ENCODE measurements at places on chromosomes 7 and 10.

- peak; percentile 29 for DNase-seq
Measured at GRCh38 chr10:103915796-103916195, 2.2 kb downstream of the STN1 start.

- peak; percentile 95 for DNase-seq
Measured at GRCh38 chr10:95260397-95260881, 30.4 kb downstream of the PDLIM1 start.

DNA sequence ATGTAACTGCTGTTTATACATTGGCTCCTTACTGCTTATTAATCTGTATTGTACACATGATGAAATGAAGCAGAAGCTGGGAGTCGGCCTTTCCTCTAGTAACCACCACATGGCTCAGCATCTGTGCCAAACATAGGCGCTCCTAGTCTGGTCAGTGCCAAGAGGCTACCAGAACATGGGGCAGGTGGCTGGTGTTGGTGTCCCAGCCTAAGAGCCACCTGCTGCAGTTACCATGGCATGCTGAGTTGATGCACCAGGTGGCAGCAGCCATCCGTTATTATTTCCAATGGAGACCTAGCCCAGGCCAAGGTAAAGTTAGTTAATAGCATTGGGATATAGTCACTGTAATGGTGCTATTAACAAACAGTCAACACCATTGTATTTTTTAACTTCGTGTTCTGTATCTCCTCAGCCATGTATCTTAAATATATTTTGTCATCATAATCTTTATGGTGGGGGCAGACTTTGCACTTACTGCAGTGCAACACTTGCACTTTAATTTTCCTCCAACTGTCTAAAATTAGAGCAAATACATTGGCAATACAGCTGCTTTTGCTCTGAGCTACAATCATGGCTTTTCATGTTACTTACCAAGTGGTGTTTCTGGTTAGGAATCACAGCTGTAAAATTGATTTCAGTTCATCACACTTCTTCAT is 33.1 kb downstream of the HBP1 start:
- DNase-seq = peak; percentile 22

DNA sequence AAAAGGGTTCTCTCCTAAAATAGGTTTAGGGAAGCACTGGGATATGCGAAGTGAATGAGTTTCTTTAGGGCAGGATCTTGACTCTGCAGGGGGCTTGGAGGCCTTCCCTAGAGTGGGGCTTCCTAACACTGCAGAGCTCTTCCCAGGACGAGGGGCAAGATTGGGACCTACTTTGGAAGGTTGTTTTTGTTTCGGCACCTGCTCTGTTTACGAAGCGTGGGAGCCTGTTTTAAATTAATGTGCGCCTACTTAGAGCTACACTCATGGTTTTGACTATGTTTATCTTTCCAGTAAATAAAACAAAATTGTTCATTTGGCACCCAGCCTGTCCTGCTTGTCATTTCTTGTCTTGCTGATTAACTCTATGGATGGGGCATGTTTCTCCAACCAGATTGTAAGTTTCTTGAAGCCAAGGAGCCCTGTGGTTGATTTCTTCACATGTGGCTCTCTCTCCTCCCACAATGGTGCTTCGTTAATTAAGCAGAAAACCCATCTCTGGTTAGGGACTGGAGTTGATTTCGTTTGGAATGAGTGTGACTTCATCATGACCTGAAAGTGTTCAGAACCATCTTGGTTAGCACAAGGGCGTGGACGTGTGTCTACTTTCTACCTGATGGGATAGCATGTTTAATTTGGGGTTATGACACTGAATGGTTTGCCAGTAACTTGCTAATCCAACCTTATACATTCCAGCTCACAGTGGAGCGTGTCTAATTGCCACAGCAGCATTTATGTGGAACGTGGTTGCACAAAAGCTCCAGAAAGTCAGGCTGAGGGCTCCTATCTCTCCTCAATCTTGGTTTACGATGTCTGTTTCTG is 98.1 kb downstream of the TCF7L2 start:
- no peak for DNase-seq

- peak; percentile 22 for DNase-seq
Measured at GRCh38 chr7:117946151-117946633, 73.0 kb upstream of the CTTNBP2 start.

GRCh38 chr7:108014215-108014614 is 11.3 kb upstream of the LAMB1 start:
- DNase-seq = peak; percentile 58

DNA sequence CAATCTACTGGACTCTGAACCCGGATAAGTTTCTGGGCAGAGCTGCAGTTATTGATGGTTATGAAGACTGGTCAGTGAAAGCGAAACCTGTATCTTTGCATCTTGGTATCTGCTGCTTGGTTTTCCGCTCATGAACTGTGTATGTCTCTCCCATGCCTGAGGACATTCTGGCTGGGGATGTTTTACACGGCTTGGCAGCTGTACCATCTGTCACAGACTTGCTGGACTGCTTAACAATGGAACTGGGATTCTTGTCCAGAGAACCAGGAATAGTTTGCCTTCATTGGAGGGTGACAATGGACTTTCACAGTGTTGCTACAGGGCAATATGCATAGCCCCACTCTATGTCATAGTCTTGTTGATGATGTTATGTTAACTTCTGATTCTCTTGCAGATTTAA is 119.9 kb upstream of the TMEM106B start:
- DNase-seq = no peak

GRCh38 chr10:34017281-34017680 is 682.8 kb upstream of the NRP1 start:
- no peak for DNase-seq

DNA sequence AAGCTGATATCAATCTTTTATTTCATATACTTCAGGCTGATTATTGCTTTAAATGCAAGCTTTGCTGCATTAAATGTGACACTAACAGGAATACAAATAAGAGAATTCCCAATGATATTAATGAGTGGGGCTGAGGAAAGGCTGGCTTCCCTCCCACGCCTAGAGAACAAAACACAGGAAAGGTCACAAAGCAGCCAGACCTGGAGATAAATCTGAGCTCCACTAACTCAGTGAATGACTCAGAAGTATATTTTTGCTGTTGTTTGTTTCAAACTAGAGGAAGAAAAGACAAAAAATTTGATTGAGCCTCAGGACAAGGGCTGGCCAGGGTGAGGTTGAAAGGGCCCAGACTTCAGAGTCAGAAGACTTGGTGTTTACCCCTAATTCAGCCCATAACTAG is 88.1 kb downstream of the XPNPEP1 start:
- DNase-seq = no peak

DNA sequence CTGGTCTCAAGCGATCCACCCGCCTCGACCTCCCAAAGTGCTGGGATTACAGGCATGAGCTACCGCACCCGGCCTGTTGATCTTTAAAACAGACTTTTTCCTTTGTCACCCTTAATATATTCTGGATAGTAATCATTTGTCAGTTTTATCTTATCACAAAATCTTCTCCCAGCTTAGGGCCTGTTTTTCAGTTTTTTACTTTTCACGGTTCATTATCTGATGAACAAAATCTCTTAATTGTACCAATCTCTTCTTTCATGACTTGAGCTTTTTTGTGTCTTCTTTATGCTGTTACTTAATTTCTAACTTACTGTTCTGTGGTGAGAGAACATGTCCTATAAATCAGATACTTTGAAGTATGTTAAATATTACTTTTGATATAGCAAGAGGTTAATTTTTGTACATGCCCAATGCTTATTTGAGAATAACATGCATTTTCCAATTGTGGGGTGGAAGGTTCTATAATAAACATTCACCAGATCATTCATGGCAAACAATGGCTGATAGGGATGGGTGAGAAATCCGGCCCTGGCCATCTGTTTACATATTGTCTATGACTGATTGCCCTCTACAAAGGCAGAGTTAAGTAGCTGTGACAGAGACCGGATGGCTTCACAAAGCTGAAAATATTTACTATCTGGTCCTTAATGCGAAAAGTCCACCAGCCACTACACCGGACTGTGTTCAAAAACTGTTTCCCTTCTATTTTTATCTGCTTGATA is 5.3 kb downstream of the PAPOLB start:
- no peak for DNase-seq

GRCh38 chr7:45193828-45194227 is 36.2 kb downstream of the RAMP3 start:
- no peak for DNase-seq

- DNase-seq = peak; percentile 98
Measured at GRCh38 chr10:102776779-102777456, 33.2 kb downstream of the WBP1L start.

- no peak for DNase-seq
Measured at GRCh38 chr10:5589011-5589660, 64.4 kb downstream of the CALML3 start.

GRCh38 chr10:75880031-75880775 is 448.8 kb downstream of the LRMDA start:
- no peak for DNase-seq

DNA sequence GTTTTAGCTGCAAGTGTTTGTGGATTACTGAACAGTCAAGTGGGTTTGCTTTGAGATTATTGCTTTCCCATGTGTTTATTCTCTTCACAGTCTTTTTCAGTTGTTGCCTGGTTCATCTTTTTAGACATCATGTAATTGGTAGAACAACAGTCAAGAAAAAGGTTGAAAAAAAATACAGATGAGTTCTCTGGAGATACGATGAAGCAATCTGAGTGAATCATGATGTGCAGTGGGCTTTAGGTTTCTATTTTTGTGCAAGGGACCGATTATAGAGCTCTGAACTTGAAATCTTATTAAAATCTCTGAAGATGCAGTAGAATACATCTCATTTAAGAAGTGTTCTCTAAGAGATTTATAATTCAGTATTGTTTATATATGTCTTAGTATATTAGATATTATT is 145.7 kb downstream of the SDK1 start:
- DNase-seq = no peak

GRCh38 chr7:106840342-106840741 is 24.7 kb upstream of the PIK3CG start:
- peak; percentile 96 for DNase-seq

DNA sequence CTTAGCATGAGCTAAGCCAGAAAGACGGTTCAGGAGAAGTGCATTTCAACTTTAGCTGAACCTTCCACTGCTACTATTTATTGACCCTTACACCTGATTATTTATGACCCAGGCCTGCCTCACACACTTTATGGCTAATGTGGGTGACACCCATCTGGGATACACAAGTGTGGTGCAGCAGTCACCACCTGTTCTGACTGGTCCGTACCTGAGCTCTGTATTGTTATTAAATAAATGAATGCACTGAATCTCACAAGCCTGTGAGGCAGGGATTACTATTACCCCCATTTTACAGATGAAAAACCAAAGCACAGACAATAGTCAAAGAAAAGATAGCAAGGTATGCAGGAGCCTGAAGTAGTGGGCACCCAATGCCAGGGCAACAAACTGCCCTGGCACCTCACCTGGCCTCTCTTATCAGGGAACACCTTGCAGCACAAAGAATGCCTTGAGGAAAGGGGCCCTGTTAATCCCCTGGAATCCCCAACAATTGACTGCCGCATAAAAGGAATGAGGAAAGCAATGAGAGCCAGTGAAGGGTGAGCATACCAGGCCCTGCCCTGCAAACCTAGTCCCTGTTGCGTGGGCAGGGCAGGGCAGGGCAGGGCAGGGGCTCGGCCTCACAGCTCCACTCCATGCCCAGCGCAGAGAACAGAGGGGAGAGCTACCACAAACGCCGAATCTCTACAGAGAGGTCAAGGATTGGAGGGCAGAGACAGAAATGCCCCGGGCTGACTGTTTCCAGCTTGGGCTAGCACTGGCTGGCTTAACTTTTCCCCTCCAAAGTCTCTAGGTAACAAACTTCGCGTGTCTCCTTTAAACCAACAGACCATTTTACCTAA is 1.3 kb downstream of the ANXA11 start:
- no peak for DNase-seq

DNA sequence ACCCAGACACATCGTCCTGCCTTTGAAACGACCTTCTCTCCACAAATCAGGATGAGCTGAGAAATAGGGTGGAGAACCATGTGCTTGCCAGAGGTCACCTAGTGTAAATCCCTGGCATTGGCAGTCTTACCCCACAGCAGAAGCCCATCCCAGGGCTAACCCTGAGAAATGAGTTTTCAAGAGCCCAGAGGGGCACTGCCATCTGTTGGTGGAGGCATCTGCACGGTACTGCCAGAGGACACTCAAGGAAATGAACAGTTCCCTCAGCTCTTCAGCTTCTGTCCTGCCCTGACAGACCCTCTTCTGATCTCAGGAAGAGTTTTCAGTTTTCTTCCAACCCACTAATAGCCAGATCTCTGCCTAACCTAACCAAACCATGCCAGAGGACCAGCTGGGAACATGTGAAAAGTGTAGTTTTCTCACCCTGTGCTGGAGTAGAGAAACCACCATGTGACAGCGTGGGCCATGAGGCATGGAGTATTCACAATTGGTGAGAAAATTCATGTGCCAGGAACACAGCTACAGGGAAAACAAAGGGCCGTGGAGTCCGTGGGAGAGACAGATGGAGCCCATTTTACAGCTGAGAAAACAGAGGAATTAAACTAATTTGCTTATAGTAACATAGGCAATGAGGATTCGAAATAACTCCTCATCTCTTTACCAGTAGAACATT is 37.7 kb upstream of the ITPRID1 start:
- no peak for DNase-seq

GRCh38 chr7:31133497-31133896 is 81.4 kb downstream of the ADCYAP1R1 start:
- DNase-seq = no peak

DNA sequence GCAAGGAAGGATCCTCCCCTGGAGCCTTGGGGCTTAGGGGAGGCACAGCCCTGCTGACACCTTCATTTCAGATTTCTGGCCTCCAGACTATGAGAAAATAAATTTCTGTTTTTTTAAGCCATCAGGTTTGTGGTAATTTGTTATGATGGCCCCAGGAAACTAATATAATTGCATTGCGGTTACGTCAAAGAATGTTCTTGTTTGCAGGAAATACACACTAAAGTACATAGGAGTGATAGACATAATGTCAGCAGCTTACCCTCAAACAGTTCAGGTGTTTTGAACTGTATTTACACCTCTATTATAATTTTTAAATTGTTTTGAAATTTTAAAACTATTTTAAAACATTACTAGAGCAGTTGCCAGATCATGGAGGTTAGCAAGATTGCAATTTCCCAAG is 12.6 kb upstream of the FHIP2A start:
- DNase-seq = no peak

DNA sequence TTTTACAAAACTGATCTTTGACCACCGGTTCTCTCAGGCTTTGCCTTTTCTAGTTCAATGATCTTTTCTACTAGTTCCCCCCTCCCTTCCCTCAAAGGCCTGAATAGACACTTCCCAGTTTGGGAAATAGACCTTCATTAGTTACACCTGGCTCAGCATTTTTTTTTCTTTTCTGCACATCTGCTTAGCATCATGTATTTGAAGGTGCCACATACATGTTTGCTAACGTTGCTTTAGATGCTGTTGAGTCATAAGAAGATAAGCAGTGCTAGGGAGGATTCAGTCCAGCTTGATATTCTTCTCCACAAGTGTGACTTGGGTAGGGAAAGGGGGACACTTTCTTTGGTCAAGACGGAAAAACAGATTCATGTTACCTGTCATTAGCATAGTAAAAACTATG is 78.3 kb downstream of the BICC1 start:
- no peak for DNase-seq

GRCh38 chr7:33093266-33093665 is 15.9 kb downstream of the RP9 start:
- DNase-seq = no peak

GRCh38 chr10:61257956-61258496 is 195.2 kb downstream of the TMEM26 start:
- DNase-seq = no peak

- no peak for DNase-seq
Measured at GRCh38 chr7:531777-532176, 12.1 kb upstream of the PDGFA start.

Data from fibroblast of skin of right biceps (primary cell).